Pancreas (tissue), 10 donors: ENCODE measurements at places on chromosomes 16 and 17. TPM values are rescaled to one million over a fixed set of nuclear protein-coding genes. Genes with fewer than 3 reads are reported as not detected.

The CSH1 gene
- not detected for total RNA-seq

The PPP1R27 gene
- 0.19 TPM for total RNA-seq

The TBC1D3I gene
- total RNA-seq = 0.34 TPM

- no peaks in the 10 kb centered on the region for H3K36me3 ChIP-seq
- H3K27ac ChIP-seq = peak overlapping the region; percentile 94
- no peaks in the 10 kb centered on the region for H3K27me3 ChIP-seq
- peaks cover 62% of the 10 kb centered on the region for H3K4me1 ChIP-seq
- no peak overlapping the region for H3K4me3 ChIP-seq
Measured at GRCh38 chr17:57902117-57902799, 52.4 kb upstream of the MRPS23 start.

DNA sequence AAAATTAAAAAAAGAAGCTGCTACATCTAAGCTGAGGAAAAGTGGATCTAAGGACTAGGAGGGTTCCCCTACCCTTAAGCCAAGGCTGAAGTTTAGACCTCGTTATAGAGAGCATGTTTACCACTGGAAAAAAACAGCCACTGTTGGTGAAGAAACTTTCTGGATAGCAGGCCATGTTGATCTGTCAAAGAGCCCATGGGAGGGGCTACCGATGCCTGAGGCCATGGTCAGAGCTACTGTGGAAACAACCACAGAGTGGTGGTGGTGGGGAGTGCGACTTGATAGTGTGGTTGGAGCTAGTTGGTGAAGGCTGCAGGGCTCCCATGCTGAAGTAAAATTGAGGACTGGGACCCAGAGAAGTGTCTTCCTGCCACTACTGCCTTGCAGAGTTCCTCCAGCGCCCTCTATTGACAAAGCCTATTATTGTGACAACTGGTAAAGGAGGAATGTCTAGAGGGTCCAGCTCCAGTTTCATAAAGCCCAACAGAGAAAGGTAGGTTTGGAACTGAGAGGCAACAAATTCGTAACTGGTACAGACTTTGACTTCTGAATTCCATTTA is 12.7 kb upstream of the FAM20A start:
- H3K4me1 ChIP-seq = peaks cover 7% of the 10 kb centered on the region
- H3K36me3 ChIP-seq = no peaks in the 10 kb centered on the region
- H3K4me3 ChIP-seq = no peak overlapping the region
- no peak overlapping the region for H3K27ac ChIP-seq
- no peaks in the 10 kb centered on the region for H3K27me3 ChIP-seq

GRCh38 chr17:50144845-50145531 is 5.5 kb downstream of the PPP1R9B start:
- no peaks in the 10 kb centered on the region for H3K27me3 ChIP-seq
- peaks cover 7% of the 10 kb centered on the region for H3K36me3 ChIP-seq
- peaks cover 10% of the 10 kb centered on the region for H3K4me1 ChIP-seq
- H3K27ac ChIP-seq = no peak overlapping the region
- no peak for DNase-seq

DNA sequence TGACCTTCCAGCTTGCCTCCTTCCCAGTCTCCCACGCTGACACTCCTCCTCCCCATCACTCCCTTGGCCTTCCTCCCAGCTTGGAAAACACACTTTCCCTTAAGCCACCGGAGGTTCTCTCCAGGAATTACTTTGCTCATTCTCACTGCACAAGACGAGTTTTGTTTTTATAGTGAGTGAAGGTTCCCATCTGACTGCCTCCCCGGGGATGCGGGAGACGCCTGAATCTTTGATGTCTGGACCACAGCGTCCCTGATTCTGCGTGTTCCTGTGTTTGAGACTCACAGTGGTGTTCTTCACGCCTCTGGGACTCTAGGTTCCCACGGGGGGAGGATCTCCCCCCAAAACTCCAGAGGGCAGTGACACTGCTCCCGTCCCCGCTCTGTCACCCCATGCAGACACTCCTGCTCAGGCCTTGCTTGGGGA is 2.0 kb downstream of the DNAI2 start:
- no peaks in the 10 kb centered on the region for H3K27me3 ChIP-seq
- H3K27ac ChIP-seq = no peak overlapping the region
- no peak overlapping the region for H3K4me3 ChIP-seq
- no peaks in the 10 kb centered on the region for H3K4me1 ChIP-seq

DNA sequence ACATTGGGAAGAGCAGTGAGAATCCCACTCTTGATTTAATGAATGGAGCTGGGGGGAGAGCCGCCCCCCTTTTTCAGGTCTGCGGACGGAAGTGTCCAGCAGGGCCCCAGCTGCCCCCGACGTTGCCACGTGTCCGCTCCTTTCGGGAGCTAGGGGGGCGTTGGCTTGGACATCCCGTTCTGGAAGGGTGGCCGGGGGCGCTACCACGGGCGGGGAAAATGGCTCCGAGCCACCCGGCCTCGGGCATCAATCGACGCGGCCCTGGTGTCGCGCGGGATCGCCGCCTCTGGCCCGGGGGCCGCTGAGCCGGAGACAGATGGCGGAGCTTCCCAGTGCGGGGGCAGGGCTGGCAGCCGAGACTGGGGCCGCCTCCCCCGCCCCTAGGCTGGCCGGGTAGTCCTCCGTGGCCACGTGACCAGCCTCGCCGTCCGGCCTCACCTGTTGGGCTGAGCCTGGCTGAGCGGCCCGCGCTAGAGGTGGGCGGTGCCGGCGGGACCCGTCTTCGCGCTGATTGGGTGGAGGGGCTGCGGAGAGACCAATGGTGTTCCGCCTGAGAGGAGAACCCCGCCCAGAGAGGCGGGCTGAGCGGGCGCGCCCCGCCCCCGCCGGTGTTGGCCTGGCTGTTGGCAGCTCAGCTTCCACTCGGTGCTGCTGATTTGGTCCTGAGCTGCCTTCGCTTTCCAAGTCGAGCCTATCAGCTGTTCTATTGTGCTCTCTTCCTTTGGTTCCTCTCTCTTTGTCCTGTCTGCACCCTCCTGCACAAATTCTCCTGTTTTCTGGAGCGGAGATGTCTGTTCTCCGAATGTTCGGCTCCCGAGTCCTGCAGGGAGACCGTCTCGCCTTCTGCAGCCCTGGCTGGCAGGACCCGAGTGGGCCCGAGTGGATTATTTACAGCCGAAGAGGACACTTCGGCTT is 8.3 kb downstream of the HS3ST3B1 start:
- peak overlapping the region; percentile 37 for H3K4me3 ChIP-seq
- peak; percentile 92 for DNase-seq
- no peaks in the 10 kb centered on the region for H3K27me3 ChIP-seq
- no peaks in the 10 kb centered on the region for H3K36me3 ChIP-seq

GRCh38 chr17:16013943-16014407 is 14.4 kb downstream of the TTC19 start:
- H3K36me3 ChIP-seq = no peaks in the 10 kb centered on the region
- no peak for DNase-seq
- H3K27ac ChIP-seq = no peak overlapping the region
- H3K4me1 ChIP-seq = peaks cover 9% of the 10 kb centered on the region
- no peaks in the 10 kb centered on the region for H3K27me3 ChIP-seq

DNA sequence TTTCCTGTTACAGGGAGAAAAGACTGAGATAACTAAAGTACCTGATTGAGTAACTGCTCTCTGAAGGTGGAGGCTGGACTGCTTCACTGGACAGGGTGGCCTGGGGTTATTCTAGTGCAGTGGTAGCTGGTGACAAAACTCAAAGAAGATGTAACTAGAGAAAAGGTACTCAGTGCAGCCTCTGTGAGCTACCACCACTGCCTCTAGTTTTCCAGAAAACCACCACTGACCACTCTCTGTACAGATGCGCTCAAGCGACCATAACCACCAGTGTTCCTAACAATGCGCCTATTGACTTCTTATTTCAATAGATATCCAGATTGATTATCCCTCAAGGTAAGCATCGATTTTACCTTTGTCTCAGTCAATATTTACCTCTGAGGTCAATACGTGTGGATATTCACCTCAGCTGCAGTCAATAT is 492.2 kb downstream of the WWOX start:
- no peak for DNase-seq
- no peak overlapping the region for H3K27ac ChIP-seq
- H3K27me3 ChIP-seq = no peaks in the 10 kb centered on the region
- H3K4me1 ChIP-seq = no peaks in the 10 kb centered on the region
- H3K4me3 ChIP-seq = no peak overlapping the region
- H3K36me3 ChIP-seq = no peaks in the 10 kb centered on the region
